GM12864 (cell line): ENCODE measurements at places on chromosomes 16 and 17.

GRCh38 chr17:17506893-17507464 lies 10.8 kb upstream of the RASD1 start:
- DNase-seq = no peak

GRCh38 chr17:80308692-80309517 lies 48.3 kb downstream of the RNF213 start:
- DNase-seq = no peak

GRCh38 chr17:61361084-61361483 lies 38.6 kb upstream of the TBX2 start:
- DNase-seq = no peak

- no peak for DNase-seq
These were observed 67.7 kb downstream of the NLK start for GRCh38 chr17:28110184-28110583.
